ENCODE measurements at places on chromosomes 1 and 21.

- no peak for DNase-seq
These were observed 9.7 kb downstream of the ATP2B4 start for GRCh38 chr1:203636291-203636690.

GRCh38 chr1:174724219-174724618 is 275.5 kb upstream of the CACYBP start:
- DNase-seq: no peak

DNA sequence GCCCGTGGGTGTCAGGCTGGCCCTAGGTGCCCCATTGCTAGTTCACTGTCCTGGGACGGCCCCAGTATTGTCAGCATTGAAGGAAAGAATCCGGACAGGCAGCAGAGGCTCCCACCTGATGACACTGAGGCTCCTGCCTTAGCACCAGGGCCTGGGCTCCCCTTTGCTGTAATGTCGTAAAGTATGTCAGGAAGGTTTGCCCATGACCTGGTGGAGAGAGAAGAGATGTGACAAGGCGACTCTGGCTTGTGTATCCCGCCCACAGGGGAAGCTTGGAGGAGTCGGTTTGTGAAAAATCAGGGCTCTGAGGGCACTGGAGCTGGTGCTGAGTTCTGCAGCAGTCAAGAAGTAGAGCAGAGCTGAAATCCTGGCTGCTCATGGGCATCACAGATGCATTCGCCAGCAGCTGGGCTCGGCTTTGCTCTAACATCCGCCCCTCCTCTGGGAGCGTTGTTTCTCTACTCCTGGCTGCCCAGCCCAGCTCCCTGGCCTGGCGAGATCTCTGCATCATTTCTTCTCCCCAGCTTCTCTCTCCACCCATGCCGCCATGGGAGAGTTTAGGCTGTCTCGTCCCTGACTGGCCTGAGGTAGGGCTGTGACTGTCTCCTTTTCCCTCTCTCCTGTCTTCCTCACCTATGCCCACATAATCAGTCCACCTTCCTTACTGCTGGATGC is 74.1 kb downstream of the ADARB1 start:
- DNase-seq: no peak

DNA sequence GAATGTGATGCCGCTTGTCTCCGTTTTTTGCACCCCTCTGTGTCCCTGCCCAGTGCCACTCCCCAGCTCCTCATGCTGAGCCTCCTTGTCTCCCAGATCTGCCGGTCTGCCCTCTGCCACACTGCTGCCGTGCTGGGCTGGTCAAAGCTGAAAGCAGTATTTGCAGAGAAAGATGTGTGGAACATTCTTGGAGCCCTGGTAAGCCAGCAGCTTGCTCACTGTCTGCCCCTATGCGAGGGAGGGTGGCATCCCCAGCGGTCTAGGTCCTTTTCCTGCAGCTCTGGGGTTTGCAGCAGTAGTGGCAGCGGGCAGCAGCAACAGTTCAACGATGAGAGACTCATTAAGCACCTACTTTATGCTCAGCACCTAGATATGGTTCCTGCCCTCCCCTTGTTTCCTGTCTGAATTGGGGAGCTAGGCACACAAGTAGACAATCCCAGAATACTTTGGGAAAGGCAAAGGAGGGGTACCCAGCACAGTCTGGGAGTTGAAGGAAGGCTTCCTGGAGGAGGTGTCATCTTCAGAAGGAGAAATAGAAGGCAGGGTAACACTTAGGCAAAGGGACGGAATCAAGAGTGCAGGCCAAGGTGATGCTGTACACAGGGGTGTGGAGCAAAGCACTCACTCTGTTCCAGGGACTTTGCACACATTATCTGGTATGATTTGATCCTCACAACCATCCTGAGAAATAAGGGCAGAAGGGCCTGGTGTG is 63.1 kb downstream of the KIF21B start:
- no peak for DNase-seq

DNA sequence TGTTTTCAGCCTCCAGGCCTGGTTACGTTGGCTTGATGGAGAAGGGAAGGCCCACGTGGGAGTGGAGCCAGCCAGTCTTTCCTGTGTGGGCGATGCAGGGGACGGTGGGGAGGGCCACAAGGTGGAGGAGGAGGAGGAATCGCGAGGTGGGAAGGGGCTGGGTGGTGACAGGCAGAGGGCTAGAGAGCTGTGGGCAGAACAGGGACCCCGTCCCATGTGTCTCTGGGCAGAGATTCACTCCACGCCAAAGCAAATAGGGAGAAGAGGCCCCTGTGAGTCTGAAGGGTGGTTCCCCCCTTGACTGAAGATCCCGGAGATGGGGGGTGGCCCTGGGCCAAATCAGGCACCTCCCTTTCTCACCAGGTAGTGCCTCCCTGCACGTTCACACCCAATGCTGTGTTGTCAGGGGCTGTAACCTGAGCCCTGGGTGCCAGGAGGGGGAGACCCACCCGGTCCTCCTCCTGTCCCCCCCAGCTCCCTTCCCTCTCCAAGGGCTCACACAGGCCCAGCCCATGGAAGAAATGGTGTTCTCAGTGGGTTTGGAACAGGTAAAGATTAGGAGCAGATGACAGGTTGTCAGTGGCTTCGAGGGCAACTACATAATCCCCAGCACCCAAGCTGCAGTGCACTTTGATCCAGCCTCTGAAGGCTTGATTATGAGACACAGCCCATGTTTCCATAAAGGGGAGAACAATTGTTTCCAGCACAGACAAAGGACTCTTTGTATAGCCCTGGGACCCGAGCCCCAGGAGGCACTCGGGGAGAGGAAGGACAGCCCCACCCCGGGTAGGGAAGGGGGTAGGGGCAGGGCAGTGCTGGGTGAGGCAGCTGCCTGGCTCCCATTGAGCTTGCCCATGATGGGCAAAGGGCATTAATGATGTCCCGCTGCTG is 37.7 kb upstream of the GPR37L1 start:
- peak; percentile 87 for DNase-seq

- no peak for DNase-seq
These were observed 31.3 kb downstream of the CCN1 start for GRCh38 chr1:85611856-85612255.

DNA sequence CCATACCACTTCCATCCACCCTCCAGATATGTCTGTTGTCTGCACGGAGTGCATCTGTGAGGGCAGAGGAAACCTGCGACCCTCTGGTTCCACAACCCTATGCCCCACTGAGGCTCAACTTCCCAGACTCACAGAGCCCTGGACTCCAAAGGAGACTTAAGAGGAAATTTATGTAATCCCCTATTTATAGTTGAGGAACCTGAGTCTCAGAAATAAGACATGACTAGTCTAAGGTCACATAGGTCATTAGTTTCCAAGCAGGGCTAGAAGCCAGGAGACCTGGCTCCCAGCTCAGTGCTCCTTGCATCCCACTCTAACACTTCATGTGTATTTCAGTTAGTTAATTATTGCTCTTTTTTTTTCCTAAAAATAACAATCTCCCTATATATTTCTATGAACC is 15.7 kb upstream of the LEMD1 start:
- no peak for DNase-seq

GRCh38 chr1:37926038-37926924 is 20.6 kb downstream of the INPP5B start:
- no peak for DNase-seq

- no peak for DNase-seq
These were observed 9.3 kb upstream of the MMEL1 start for GRCh38 chr1:2642131-2642559.

DNA sequence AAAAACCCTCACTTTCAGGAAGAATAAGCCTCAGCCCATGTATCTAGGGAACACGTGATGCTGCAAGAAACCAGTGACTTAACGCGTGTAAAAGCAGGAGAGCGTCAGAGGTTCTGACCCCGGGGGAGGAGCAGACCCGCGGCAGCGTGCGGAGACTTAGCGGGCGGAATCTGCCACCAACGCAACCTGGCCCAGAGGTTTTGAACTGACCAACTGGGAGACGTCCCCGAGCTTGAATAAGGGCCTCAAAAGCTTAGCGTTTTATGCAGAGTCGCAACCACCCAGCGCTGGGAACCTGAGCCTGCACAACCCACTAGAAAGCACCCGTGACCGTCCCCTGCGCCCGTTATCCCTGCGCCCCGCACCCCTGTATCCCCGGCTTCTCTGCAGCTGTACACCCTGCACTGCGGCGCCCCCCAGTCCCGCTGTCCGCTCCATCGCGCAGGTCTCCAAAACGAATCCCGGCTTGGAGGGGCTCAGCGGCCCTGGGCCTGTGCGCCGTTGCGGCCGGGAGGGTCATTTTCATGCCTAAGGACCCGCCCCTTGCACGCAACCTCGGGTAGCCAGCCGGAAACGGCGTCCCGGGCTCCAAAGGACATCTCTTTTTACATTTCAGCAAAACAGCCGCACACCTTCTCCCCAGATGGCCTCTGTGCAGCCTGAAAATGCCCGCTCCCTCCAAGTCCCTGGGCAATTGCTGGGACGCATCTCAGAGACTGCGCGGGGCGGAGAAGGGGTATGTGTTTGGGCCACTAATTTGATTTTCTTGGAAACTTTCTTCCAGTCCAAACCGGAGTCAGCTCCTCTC is 29.4 kb upstream of the TRIM17 start:
- no peak for DNase-seq

GRCh38 chr21:44314128-44314527 is 14.3 kb downstream of the PFKL start:
- no peak for DNase-seq

DNA sequence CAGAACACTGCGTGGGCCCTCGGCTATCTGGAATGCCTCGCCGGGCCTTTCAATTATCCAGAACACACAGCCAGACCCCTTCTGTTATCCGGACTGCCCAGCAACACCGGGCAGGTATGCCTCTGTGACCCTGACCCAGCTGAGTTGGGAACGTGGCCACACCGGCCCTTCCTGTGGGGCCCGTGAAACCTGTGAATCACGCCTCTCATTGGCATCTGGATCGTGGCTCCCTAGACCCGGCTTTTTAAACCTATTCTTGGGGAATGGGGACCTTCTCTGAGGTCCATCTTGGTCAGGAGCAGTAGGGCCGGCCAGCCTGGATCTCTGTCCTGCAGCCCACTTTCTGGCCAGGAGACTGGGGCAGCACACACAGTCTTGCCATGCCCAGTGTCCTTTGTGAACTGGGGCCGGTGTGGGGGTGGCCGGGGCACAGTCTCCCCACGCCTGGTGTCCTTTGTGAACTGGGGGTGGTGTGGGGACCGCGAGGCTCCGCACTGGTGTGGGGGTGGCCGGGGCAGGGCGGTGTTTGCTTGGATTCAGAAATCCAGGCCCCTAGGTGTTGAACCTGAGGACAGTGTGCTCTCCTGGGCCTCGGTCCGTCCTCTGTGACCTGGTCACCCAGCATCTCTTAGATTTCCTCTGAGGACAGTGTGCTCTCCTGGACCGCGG is 11.1 kb downstream of the COL18A1 start:
- no peak for DNase-seq

- no peak for DNase-seq
These were observed 8.5 kb upstream of the MTMR11 start for GRCh38 chr1:149945206-149945605.

GRCh38 chr1:13628711-13629110 is 45.1 kb downstream of the PDPN start:
- DNase-seq: no peak

DNA sequence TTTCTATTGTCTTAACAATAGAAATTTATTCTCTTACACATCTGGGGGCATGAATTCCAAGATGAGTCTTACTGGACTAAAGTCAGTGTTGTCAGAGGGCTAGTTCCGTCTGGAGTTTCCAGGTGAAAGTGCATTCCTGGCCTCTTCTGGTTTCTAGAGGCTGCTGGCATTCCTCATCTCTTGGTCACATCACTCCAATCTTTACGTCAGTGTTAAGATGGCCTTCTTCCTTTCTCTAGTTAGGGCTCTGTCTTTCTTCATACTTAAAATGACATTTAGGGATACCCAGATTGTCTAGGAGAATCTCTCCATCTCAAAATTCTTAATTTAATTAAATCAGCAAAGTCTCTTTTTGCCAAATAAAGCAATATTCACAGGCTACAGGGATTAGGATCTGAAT is 13.3 kb upstream of the PDC start:
- no peak for DNase-seq

DNA sequence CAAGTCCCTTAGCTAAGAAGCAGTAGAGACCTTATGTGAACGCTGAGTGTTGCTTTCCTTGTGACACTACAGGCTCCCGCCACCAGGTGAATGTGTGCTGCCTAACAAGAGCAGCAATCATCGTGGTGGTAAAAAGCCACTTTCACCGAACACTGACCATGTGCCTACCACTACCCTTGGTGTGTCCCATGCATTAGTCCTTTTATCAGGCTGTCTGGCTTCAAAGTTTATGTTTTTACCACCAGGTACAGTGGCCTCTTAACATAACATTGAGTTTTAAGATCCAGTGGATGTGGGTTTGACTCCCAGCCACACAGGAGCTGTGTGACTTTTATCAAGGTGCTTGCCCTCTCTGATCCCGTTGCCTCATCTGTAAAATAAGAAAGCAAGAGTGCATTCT is 1.7 kb downstream of the C1QB start:
- DNase-seq: no peak

GRCh38 chr21:36654796-36655325 is 44.1 kb upstream of the SIM2 start:
- DNase-seq: no peak

DNA sequence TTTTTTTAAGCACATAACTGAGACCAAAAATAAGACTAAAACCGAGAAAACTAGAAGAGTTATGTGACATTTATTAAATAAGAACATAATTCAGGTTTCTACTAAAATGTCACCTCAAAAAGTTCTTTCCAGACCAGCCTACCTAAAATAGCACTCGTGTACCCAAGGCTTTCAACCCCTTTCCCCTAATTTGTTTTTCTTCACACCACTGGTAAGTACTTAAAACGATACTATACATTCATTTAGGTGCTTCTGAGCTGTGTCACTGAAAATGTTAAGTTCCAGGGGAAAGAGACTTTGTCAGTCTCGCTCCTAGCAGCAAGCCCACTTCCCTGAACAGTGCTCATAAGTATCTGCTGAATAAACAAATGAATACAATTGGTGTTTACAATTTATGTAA is 6.8 kb downstream of the RRAGC start:
- no peak for DNase-seq

DNA sequence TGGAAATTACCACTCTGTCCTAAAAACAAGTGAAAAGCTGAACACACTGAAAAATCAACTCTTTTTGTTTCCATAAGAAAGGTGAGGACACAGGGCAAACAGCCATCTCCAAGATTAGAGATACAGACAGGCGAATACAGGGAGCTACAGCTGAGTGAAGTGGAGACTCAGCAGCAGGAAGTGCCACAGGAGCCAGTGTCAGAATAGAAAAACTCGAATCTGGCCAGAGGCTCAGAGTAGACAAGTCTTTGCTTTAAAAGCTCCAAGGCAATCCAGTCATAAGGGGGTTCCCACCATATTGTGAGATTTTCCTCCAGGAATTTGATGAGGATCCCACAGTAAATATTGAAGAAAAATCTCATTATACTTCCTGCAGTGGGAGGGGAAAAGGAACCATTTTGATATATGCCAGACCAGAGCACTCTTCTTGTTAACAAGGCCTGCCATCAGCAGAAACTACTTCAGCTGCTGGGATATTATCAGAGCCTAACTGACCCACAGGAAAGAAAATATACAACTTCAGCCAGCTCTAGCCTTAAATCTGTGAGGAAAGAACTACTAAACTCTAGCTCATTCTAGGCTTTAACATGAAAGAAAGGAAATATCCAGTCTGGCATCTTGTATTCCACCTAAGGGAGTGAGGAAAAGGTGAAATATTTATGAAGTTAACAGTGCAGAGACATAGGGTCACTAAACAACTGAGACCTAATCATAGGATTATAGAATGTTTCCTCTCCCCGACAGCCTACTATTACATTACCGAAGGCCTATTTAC is 256.2 kb upstream of the OLFM3 start:
- DNase-seq: no peak

- no peak for DNase-seq
These were observed 7.1 kb downstream of the LRIF1 start for GRCh38 chr1:110956586-110956985.

GRCh38 chr1:16155537-16156410 is at the start of gene EPHA2:
Gene EPHA2, minus strand, starts transcription at chr1:16156069. Its CDS starts 137 bp downstream, at chr1:16155932.
- no peak for DNase-seq
